ENCODE measurements at places on chromosomes 4 and X.

- DNase-seq: no peak
Measured at GRCh38 chr4:185849664-185850550, 37.9 kb upstream of the SORBS2 start.

DNA sequence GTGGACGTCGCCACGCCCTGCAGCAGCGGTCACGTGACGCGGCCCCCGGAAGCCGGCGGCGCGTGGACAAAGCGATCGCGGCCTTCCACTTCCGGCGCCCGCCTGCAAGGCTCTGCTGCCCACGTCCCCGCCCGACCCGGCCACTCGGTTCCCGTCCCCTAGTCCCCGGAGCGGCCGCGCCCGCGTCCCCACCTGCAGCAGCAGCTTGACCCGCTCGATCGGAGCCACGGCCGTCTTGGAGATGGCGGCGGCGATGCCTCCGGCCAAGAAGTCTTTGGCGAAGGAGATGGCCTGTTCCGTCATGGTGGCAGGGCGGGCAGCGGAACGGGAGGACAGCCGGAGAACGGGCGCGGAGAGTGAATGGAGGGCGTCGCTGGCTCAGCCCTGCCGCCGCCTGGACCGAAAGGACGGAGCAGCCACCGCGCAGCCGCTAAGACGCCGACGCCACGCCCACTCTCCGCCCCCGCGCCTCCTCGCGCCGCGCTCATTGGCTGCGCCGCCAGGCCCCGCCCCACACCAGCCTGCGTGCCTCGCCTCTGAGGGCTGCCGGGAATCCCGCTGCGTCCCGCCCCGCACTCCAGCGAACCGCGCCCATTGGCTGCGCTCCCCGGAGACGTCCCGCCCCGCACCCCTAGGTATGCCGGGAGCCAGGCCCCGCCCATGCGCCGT, at the start of gene SLC25A6:
TSS of gene SLC25A6 (minus strand) at position 407 of the 669 bp plus-strand sequence. CDS start at position 303, 104 bp downstream.
- DNase-seq: peak; percentile 100

GRCh38 chr4:54679813-54680212, 22.1 kb downstream of the KIT start:
- DNase-seq: no peak

DNA sequence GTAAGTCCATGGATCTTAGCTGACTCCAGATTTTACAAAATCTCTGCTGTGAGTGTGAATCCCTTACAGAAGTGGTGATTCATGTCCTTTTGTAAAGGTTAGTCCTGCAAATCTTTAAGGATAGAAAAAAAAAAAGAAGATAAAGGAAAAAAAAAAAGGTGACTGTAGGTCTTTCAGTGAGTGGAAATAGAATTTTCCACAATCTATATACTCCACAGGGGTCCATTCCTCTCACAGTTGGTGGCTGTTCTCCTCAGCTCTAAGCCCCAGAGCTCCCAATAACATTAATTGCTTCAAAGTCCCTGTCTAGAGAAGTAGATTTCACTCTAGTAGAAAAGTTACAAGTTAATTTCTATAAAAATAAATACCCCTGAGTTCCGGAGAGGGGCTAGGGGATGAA, 189.1 kb downstream of the NDST4 start:
- no peak for DNase-seq

DNA sequence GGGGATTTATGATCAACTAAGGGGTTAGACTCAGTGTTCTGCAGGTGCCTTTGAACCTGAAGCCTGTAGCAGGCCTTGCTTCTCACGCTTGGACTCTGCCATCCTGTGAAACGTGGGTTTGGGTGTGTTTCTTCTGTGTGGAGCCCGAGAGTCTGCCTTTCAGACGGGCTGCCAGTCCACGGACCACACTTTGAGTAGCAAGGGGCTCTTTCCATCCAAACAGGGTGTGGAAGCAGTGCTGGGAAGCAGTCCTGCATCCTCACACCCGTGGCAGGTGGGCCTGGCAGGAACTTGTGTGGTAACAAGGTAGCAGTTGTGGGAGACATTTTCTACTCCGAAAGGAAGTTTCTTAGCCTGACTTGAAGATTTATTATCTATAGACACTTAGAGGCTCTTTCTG, 22.7 kb downstream of the RGS12 start:
- DNase-seq: no peak

DNA sequence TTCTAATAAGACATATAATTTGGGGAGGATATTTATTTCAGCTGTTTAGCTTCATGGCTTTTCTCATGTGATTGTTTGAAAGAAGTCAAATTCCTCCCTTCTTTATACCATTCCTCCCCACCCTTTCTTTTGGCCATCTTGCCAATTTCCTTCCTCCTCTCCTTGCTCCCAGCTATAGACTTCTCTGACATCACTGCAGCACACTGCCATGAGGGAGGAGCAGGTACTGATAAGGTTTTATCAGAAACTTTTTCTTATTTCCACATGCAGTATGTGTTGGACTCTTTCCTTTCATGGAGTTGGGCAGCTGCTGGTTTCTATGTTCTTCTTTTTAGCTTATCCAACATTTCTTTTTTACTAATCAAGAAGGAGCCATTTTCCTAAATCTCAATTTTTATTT, 481.7 kb upstream of the NR3C2 start:
- no peak for DNase-seq

DNA sequence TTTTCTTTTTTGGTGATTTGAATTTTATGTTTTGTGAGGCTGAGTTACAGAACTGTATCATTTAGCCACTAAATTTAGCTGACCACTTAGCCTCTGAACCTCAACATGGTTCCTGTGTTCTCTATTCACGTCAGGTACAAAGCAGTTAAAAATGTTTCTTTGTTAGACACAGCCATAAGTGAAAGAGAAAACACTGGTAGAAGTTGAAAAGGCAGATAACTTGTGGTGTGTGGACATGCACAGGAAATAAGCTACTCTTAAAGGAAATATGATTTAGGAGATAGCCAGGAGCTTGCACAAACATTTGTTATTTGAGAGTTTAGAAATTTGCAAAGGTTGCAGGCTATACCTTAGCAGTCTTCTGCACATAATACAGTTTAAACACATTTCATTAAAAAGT, 171.0 kb upstream of the RPS6KA3 start:
- DNase-seq: no peak

DNA sequence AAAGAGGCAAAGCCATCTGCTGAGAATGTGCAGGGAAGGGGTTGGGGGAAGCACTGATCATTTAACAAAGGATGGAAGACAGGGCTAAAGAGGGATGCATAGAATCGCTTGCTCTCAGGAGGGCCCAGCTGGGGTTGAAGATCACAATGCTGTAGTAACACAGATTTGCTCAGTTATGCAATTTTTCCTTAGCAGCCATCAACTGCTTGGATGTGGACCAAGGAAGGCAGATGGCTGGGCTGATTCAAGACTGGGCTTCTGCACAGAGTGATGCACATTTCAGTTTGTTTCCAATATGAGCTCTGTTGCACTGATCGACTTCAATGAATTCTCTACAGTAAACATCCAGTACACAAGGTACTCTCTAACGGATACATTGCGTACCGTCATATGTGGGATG, 127.8 kb upstream of the TBL1X start:
- DNase-seq: no peak

- no peak for DNase-seq
Measured at GRCh38 chr4:77994194-77994721, 62.9 kb upstream of the FRAS1 start.

DNA sequence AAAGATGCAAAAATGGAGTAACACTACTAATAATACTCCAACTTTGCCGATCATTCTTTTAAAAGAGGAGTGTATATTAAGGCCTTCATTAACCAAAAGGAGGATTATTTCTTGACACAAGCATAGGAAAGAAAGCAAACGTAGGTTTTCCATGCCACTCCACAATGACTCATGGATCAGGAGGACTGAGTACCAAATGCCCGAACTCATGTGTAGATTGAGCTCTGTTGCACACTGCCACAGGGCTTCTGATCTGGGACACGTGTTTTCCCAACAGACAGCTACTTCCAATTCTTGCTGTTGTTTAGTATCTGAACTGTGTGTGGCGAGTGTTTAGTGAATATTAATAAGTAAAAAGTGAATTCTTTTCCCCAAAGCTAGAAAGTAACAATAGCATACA, 131.2 kb downstream of the LDB2 start:
- no peak for DNase-seq

DNA sequence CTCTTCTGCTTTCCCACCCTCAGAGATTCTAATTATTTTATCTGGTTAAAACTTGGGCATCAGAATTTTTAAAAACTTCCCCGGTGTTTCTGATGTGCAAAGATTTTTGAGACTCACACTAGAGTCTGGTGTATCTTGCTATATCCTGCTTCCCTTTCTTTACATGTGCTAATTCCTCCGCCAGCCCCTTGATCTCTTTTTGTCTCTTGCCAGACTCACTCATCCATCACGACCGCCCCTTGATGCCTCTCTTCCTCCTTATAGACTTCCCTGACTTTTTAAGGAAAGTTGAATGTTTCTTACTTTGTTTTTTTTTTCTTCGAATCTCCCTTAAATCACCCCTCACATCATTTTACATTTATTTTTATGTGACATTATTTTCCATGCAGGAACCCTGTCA, 274.9 kb upstream of the PITX2 start:
- no peak for DNase-seq

DNA sequence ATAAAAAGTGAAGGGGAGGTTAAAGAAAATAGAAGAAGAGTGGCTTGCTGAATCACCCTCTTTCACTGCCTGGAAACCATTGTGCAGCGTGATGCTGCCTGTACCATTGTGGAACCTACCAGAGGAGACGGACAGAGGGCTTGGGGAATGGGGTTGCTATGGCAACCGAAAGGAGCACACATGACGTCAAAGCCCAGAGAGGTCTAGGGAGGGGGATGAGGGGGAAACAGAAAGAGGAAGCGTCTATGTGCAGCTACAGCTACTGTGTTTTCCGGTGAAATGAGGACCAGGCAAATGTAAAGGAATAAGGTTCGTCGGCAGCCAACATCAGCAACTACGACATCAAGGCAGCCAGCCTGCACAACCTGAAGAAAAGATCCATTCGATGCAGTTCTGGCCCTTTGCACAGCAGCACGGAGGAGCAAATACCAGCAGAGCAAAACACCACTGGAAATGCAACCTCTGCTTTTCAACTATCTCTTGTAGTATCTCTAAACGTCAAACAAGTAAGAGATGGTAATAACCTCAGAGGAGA, at the start of gene MAPK10:
TSS of gene MAPK10 (minus strand) at position 110 of the 535 bp plus-strand sequence.
- peak; percentile 2 for DNase-seq

DNA sequence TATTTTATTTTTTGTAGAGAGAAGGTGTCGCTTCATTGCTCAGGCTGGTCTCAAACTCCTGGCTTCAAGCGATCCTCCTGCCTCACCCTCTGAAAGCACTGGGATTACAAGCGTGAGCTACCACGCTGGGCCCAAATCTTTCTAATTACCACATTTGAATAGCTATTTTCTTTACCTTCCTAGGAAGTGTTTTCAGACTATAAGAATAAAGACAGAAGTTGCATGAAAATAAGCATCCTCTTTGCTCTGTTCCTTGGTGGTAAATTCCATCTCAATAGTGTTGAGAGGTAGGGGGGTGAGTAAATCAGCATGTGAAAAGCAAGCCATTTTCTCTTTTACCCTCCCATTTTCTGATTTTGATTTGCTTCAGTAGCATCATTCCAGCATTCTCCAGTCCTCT, 122.4 kb downstream of the LARP7 start:
- no peak for DNase-seq

GRCh38 chr4:17120761-17121160, 222.3 kb upstream of the LDB2 start:
- DNase-seq: no peak

GRCh38 chrX:37314531-37314930, 34.6 kb upstream of the PRRG1 start:
- DNase-seq: no peak

DNA sequence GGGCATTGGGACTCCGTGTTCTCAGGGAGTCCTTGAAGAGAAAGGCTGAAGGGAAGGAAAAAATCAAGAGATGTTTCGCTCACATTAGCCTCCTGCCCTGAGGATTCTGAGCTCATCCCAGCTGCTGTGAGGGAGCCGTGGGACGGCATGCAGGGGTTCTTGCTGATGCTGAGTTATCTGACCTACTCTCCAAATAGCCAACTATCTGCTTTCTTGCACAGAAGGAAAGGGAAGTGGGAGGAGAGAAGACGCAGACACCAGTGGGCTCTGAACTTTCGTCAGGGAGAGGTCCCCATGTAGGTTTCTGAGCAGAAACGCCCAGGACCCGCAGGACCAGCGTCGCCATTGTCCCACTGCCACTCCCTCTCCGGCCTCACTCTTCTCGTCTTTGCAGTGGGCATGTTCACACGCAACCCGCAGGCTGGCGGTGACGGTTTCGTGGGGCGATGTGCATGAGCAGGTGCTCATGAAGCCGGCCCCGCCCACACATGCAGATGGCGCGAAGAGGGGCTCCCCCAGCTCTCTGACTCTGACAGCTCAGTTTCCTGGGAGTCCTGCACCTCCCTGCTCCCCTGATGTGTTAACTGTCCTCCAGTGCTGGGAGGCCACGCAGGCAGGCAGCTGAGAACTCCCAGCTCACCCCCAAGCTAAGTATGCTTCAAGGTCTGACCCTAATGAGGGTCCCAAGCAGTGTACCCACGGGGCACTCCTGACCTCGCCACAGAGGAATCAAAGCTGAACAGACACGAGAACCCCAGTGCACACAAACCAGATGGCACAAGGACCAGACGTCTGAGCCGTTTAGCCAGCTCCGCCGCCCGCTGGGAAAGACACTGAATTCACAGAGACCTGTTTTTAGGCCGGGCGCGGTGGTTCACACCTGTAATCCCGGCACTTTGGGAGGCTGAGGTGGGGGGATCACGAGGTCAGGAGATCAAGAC, 13.6 kb upstream of the ABLIM2 start:
- DNase-seq: peak; percentile 57

- no peak for DNase-seq
Measured at GRCh38 chrX:7062276-7062675, 85.2 kb upstream of the STS start.

DNA sequence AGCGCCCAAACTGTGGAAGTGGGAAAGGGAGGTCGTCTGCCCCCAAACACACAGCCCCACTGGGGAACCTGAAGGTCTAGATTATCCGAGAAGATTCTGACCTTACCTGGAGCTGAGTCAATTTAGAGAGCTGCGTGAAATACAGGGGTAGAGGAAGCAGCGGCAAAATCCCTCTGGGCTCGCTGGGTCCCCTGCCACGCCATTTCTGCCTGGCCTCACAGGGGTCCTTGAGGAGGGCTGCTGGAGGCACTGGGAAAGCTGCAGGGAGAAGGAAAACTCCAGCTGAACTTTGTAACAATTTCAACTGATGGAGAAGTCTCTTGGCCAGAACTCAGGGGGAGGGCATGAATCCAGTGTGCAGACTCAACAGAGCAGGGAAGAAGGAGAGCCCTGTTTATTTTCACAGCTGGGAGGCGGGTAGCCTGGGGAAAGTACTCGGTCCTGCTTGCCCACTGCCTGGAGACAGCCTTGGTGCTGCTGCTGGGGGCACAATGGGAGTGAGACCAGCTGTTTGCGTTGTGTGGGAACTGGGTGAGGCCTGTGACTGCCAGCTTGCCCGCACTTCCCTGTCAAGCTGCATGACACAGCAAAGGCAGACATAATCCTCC, 93.2 kb upstream of the MAPK10 start:
- no peak for DNase-seq
